ENCODE measurements at places on chromosomes 6 and 20.

GRCh38 chr6:29720863-29721262 is 2.4 kb upstream of the HLA-F start:
- no peak for DNase-seq

- no peak for DNase-seq
Measured at GRCh38 chr20:62047666-62048345, 17.9 kb downstream of the TAF4 start.

DNA sequence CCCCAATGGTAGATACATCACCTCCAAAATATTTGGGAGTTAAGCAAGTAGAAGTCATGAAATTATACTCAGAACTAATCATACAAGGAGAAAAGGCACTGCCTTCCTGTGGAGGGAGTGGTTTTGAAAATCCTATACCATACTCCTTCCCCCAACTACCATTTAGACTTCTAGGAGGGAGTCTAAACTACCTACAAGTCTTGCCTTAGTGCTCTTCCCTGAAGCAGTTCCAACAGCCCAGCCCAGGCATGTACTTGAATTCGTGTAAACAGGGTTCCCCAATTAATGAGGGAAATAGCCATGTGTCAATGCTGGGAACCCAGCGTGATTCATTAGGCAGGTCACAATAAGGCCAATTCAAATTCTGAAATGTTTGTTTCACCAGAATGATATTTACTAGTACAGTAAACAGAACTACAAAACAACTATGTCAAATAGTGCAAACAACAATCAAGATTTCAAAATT is 39.1 kb upstream of the SGK1 start:
- DNase-seq: no peak

GRCh38 chr6:132023490-132023889 is 72.3 kb upstream of the CCN2 start:
- no peak for DNase-seq

DNA sequence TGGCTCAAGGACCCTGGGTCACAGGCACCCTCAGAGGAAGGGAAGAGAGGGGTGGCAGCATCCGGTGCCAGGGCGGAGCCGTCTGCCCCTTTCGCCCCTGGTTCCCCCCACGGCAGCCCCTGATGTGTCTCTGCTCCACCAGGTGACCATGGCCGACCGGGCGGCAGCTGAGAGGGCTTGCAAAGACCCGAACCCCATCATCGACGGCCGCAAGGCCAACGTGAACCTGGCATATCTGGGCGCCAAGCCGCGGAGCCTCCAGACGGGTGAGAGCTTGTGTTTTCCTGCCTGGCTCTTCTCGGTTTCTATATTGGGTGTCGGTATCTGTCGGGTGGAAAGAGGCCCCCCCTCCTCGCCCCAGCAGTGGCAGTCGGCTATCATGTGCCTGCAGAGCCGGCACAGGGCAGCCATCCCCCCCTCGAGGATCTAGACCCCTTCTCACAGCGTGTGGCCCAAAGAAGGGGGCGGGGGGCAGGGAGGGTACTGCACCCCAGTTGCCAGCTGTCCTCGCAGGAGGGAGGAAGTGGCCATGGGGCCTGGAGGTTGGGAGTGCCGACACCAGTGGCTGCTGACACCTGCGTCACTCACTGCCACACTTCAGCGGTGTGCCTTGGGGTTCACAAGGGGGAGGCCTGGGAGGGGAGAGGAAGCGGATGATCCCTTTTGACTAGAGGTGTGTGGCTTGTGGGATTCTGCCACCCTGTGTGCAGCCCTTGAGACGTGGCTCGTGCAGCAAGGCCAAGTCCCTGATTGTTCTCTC is 1.5 kb downstream of the RBM38 start:
- DNase-seq: no peak

DNA sequence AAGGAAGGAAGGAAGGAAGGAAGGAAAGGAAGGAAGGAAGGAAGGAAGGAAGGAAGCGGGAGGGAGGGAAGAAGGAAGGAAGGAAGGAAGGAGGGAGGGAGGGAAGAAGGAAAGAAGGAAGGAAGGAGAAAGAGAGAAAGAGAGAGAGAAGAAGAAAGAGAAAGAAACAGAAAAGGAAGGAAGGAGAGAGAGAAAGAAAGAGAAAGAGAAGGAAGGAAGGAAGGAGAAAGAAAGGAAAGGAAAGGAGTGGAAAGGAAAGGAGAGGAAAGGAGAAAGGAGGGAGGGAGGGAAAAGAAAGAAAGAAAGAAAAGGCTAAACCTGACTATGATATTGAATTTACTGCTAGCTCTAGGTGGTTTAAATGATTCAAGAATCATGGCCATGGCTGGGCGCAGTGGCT is 5.3 kb upstream of the ASIP start:
- no peak for DNase-seq

DNA sequence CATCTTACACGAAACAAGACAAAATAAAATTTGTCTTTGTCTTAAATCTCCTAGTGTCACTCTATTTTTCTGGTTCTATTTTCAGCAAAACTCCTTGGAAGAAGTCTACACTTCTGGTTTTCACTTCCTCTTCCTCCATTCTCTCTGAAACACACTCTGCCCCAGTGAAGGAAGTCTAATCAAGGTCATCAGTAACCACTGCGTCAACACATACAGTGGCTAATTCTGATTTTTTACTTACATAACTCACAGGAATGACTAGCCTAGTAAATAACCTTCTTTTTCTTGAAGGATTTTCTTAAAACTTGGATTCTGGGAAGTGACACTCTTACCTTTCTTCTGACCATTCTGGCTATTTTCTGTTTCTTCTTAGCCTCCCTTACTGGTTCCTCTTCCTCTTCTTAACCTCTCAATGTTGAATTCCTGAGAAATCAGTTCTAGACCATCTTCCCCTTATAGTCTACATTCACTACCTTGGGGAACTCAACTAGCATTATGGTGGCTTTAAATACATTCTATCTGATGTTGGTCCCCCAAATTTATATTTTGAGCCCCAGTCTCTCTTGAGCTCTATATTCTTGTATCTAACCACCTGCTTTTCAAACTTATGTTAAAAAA is 37.5 kb downstream of the AIG1 start:
- no peak for DNase-seq

- DNase-seq: no peak
Measured at GRCh38 chr6:52579006-52579660, 2.3 kb upstream of the TRAM2 start.

DNA sequence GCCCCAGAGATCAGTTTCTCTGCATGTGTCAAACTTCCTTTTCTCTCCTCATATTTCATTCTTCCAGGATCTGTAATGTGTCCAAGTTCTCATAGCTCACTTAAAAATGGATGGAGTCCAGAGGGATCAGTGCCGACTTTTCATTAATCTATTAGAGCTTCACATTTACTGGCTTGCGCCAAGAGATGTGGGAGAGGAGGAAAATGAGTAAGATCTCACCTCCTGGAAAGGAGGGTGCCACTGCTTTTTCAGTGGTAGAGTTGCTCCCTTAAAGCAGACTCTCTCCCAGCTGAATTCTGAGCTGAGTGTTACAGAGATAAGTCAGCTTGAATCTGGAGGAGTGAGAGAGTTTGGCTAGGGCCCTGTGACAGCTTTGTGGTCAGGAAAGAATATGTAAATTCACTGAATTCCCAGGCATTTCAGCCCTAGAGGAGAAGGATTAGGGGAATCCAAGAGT is 175.9 kb downstream of the SOX4 start:
- DNase-seq: peak; percentile 49

DNA sequence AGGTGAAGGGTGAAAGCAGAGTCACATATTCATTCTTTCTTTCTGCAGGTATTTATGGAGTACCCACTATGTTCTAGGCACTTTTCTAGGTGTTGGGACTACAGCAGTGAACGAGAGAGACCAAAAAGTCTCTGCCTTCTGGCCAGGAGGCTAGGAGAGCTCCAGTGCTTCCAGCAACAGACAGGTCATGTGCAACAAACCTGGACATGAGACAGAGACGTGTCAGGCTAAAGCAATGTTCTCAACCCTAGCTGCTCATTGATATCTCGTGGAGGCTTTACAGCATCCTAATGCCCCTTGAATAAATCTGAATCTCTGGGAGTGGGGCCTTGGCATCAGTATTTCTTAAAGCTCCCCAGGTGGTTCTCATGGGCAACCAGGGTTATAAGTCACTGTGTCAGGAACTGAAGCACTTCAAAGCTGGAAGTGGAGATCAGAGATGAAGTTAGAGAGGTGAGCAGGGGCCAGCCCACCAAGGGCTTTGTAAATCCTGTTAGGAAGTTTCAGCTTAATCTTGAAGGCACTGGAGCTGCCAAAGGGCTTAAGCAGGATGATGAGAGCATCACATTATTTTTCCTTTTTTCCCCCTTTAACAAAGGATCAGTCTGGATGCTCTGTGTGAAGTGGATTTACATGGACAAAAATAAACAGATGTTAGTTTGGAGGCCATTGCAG is 13.0 kb upstream of the TBCC start:
- DNase-seq: no peak

- no peak for DNase-seq
Measured at GRCh38 chr20:47282864-47283263, 73.6 kb downstream of the ZMYND8 start.

GRCh38 chr20:11395581-11395980 is 522.1 kb upstream of the BTBD3 start:
- no peak for DNase-seq

- DNase-seq: peak; percentile 37
Measured at GRCh38 chr6:133854364-133855275, 34.3 kb upstream of the TCF21 start.

DNA sequence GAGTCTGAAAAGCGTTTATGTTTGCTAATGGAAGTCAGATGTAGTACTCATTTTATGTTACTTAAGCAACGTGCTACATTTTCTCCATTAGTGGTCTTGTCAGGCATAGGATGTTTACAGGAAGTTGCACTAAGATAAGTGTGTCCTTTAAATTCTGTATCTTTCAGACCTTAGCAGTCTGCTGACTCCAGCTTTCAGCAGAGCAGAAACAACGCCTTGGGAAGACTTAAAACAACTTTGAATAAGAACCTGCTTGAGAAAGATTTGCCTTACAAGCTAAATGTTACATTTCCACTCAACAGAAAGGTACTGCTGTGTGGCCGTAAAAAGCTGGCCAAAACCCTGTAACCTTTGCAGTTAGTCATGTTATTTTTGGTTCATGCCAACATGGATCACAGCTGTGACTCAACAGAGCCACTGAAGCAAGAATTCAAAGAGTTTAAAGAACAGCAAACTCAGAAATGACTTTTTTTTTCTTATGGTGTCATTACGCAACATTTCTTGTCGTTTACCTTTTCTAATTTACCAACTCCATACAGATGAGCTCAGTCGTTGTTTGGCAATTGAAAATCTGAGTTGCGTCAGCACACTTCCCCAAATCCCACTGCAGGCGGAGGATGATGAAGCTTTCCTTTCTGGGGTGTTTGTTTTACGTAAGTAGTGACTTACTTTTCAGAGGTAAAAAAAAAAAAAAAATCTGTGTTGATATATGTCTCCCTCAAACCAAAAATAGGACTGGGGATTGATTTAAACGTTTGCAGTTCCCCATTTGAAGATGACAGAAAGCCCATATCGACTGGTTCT is 27.9 kb upstream of the BMP6 start:
- DNase-seq: no peak

DNA sequence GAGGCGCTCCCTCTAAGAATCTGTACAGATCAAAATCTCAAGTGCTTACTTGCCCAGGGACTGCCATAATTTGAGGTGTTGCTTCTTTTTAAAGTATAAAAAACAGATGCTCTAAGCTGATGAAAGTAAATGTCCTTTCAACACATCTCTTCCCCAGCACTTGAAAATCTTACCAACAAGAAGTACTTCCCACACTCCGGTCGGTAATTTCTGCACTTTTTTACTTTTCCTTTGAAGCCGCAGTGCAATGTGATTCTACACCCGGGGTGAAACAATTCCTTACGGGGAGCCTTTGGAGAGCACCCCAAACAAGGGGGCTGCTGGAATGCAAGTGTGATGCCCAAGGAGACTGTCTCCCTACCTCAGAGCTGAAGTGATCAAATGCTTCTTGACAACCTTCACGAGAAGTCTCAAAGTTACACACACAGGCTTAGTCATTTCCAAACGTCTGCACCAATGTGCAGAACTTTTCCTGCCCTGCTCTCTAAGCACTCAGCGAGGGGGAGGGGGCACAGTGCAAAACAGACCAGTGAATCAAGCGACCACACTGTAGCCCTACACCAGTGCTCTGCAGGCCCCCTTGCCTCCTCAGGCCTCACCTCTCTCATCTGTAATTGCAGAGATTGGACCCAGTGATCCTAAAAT is 56.7 kb downstream of the ATXN1 start:
- DNase-seq: no peak

DNA sequence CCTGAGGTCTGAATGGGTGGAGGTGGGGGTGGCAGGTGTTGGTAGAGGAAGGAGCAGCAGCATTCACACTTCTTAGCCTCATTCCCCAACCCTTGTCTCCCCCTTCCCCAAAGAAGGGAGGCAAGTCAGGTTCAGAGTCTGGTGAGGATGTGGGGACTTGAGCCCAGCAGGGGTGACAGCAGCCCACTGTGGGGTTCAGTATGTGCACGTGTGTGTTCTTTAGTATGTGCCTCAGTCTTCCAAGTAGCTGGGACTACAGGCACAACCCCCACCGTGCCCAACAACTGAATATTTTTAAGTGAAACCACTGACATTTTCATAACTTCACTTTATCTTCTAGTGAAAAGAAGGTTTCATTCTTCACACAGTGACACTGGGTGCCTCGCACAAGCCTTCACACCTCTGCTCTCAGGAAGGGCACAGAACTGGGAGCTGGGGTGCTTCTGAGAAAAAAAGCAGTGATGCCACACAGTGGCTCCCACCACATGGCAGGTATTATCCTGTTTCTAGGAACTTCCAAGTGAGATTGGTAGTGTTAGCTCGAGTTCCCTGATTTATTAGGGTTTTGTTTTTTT is 33.4 kb upstream of the PRELID3B start:
- no peak for DNase-seq

DNA sequence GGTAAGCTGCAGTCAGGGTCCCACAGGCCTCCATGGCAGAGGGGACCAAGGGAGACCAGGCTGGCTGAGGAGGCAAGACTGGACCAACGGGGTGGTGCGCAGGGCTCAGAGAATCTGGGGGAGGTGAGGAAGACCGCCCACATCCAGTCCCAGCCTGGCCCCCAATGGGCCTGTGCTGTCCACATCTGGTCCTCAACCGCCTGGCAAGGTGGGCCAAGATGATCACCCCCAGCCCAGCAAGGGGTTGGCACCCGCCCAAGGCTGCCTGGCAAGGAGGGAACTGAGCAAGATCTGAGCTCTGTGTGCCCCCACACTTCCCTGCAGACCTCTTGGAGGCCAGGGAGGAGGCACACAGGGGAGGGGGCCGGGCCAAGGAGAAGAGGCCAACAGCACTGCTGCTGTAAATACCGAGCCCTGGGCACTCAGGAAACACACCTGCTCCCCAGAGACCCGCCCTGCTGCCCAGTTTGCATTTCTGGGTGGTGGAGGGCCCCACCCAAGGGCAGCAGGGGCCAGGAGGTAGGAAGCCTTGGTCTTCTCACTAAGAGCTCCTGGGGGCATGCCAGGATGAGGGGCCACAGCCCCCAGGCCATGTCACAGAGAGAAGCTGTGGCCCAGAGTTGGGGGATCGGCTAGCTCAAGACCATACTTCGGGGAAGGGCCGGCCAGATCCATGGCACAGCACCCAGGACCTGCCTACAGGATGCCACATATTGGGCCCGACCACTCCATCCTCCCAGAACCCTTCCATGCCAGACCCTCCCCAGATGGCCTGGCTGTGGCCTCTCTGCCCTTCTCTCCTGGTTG is 109.6 kb downstream of the ASXL1 start:
- no peak for DNase-seq
